PC-3 (cell line): ENCODE measurements at places on chromosomes 2 and 18. TPM values are rescaled to one million over a fixed set of nuclear protein-coding genes. Genes with fewer than 3 reads are reported as not detected.

GRCh38 chr2:152284398-152284797 lies 50.6 kb upstream of the FMNL2 start:
- DNase-seq: no peak

GRCh38 chr18:9848170-9848879 lies 37.4 kb upstream of the TXNDC2 start:
- no peak for DNase-seq

ASTL gene
- total RNA-seq: not detected in 2 replicates

DNA sequence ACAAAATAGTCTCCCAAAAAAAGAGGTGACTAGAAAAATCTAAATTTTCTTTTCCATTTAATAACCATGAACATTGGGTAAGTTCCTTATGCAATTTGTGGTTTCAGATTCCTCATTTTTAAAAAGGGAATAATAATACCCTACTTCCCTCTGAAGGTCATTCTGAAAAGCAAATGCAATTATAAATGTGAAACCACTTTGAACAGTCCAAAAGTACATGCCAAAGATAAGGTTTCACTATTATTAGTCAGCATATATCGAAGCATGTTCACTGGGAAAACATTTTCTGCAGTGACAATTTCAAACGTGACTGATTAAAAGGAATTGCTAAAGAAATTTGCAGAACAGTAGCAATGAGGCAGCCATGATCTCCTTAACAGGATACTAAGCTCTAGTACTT lies 100.1 kb upstream of the RNF152 start:
- DNase-seq: peak; percentile 60

ZFAND2B gene
- total RNA-seq: 47.5 and 49.5 TPM in 2 replicates

AMER3 gene
- not detected in 2 replicates for total RNA-seq

GRCh38 chr18:74899554-74899953 lies 301.9 kb downstream of the ZNF407 start:
- no peak for DNase-seq

GRCh38 chr2:174246944-174247381 lies 1.4 kb downstream of the OLA1 start:
- peak; percentile 37 for DNase-seq

- no peak for DNase-seq
Measured at GRCh38 chr2:234788841-234789240, 163.0 kb upstream of the SH3BP4 start.
